ENCODE measurements at places on chromosomes 4 and X.

DNA sequence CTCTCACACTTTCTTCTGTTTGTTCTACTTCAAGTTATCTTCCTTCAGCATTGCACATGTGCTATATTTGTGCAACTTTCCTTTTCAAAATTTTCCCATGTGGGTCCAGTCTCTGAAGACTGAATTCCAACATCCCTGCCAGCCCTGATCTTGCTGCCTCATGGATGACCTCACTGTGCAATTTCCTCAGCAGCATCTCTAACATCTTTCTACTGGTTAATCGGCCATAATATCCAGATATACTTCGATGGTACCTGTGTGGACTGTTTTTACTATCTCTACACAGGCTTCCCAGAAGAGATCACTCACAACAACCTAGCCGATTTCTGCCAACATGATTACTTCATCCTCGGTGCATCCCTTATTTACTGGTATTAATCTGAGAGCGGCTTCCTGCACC is 41.5 kb downstream of the GPM6A start:
- DNase-seq, result no peak

- no peak for DNase-seq
Observed at GRCh38 chrX:132900633-132901293, 57.7 kb downstream of the HS6ST2 start.

- DNase-seq, result no peak
Observed at GRCh38 chr4:165971446-165971845, 98.4 kb downstream of the TLL1 start.

DNA sequence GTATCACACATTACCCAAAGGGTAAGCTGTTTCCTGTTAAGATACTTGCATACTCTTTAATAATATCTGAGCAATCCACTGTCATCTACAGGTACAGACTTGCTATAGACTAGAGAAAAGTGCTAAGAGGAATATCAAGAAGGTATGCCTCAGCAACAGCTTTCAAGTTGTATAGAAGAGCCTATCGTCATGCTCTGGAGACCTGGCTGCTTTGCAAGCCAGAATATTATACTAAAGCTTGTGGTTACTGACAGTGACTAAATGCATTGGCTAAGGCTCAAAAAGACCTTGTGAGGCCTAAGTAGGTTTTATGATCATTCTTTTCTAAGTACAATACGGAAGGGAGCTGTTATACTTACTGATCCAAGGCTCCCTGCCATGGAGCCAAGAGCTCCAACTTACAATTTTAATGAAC is 11.3 kb downstream of the LAMP2 start:
- DNase-seq, result no peak

- no peak for DNase-seq
Observed at GRCh38 chr4:9825049-9825448, 43.6 kb downstream of the DRD5 start.

DNA sequence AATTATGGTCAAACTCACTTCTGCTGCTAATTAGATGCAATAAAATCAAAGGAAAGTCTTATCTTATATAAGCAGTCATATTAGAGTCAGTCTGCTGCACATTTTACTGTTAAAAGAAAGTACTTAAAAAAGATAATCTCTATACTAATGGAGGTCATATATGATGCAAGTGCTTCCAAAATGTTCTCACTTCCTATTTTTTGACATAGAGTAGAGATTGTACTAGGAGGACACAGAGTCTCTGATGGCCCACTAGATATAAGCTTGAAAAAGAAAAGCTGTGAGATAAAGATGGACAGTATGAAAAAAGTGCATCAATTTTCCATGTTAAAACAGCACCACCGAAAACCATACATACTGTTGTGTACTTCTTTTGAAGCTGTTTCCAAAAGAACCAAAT is 196.9 kb downstream of the KLHL13 start:
- DNase-seq, result no peak

DNA sequence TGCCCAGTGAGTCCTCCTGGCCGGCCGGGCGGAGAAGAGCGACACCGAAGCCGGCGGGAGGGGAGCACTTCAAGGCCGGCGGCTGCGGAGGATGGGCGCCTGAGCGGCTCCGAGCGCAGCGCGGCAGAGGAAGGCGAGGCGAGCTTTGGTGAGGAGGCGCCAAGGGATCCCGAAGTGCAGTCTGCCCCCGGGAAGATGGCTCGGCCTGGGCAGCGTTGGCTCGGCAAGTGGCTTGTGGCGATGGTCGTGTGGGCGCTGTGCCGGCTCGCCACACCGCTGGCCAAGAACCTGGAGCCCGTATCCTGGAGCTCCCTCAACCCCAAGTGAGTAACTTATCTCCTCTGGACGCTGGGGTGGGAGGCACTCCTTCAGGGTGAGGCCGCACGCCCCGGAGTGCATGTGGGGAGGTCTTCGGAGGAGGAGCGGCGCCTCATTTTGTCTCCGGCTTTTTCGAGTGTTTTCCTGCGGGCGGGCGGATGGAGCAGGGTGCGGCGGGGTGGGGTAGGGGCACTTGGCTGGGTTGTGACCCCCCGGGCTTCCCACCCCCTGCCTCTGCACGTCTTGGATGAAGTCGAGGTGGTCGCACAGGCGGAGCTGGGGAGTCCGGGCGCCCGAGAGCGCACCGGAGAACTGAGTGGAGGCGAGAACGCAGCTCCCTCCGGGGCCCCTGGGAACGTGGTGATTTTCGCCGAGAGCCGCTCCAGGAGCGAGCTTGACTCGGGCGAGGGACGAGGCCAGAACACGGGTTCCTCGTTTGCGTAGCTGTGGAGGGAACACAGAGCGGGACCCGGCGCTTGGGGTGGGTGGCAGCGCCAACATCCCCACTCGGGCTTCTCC is 979 bp downstream of the EFNB1 start:
- no peak for DNase-seq

GRCh38 chr4:128725405-128726055 is 84.0 kb upstream of the JADE1 start:
- no peak for DNase-seq

DNA sequence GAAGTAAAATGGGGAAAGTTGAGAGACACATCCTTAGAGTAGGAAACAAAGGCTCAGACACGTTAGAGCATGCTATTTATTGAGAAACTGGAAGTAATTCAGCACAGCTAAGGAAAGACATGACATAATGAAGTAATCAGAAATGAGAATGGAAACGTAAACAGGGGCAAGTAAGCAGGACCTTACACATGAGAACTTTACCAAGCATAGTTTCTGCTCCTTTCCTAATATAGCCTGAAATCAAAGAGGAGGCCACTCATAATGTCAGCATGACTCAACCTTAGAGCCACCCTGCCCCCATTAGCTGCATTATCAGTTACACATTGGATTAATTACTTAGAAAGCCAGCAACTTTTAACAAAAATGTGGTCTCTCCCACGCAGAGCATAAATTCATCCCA is 558.3 kb upstream of the GRIA3 start:
- no peak for DNase-seq

DNA sequence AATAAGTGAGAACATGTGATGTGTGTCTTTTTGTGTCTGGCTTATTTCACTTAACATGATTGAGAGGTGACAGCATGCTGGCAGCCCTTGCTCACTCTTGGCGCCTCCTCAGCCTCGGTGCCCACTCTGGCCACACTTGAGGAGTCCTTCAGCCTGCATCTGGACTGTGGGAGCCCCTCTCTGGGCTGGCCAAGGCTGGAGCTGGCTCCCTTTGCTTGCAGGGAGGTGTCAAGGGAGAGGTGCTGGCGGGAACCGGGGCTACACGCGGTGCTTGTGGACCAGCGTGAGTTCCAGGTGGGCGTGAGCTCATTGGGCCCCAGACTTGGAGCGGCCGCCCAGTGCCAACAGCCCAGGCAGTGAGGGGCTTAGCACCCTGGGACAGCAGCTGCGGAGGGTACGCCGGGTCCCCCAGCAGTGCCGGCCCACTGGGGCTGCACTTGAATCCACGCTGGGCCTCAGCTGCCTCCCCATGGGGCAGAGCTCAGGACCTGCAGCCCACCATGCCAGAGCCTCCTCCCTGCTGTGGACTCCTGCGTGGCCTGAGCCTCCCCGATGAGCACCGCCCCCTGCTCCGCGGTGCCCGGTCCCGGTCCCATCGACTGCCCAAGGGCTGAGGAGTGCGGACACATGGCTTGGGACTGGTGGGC is 658.6 kb downstream of the GRXCR1 start:
- no peak for DNase-seq

- no peak for DNase-seq
Observed at GRCh38 chr4:16206848-16207247, 19.4 kb downstream of the TAPT1 start.

DNA sequence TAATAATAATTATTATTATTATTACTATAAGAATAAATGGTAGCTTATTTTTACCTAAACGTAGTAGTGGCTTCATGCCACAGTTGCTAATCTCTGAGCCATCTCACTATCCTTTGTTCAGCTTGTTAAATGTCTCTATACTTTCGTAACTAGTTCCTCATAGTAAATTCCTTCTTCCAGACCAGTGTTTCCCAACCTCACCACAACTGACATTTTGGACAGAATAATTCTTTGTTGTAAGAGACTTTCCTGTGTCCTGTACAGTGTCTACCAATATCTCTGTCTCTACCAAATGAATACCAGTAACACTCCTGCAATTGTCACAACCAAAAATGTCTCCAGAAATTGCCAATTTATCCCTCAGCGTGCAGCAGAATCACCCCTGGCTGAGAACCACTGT is 1040.9 kb downstream of the DMD start:
- DNase-seq, result no peak

DNA sequence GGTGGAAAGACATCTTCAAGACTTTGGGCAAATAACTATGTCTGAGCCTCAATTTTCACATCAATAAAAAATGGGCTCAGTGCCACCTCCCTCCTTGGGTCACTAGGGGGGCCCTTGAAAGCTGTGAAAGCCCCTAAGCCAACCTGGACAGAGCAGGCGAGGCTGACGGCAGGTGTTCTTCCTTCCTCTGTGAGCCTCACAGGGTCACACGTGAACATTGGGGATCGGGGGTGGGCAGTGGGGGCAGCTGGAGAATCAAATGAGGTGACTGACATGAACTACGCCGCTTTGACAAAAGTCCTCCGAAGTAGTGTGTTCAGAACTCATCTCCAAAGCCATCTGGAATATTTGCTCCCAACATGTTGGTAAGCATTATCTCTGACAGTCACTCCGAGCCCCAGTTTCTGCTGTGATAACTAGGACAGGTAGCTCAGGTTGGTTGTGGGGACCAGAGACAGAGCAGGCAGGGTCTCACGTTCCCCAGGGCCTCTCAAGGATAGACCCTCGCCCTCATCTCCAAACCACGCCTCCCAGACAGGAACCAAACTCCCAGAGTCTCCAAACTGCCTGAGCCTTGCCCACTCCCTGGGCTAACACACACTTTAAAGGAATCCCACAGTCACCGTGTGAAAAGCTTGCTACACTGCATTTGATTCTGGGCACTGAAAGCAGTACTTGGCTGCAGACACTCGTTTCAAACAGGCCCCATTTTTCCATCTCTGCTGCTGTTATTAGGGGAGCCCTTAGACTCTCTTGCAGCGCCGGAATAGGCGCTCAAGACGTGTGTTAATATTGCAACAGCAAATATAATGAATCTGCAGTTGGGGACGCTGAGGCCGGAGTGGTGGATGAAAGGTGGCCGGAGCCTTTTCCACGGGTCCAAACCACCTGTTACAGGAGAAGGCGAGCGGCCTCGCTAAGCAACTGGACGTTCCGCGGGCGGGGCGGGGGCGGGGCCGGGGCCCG is 717 bp upstream of the WFS1 start:
- DNase-seq, result no peak

DNA sequence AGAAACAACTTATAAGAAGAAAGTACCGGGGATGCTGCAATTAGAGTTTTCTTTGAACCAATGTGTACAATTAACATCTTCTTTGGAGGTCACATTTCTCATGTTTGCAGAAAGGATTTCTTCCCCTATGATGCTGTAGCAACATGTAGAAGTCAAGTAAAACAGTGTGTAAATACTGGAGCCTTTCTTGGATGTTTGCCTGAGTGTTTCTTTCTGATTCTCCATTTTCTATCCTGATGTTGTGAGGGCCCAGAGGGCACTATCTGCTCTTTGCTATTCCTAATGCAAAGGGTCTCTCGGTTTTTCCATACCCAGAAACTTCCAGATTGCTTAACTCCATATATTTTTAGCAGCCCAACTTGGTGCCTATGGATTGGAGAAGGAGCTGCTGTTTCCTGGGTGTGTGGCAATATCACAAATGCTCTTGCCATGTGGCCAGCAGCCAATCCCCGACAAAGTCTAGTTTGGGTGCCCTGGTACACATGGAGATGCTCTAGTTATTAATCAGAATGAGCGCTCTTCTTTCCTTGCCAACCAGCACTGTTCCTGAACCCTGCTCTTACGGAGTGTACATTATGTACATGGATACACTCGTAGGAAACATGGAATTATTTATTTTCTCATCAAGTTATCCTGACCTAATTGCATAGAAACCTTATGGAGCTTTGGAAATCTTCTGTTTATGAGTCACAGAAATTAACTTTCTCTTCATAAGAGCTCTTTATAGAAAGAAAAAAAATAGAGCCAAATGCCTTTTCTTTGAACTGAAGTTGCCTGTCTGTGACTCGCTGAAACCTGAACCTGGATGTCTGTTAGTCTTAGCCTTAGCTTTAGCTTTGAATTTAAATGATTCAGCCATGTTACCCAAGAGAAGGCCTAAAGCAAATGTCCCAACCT is 67.0 kb upstream of the GPC4 start:
- no peak for DNase-seq

GRCh38 chrX:153763298-153763932 is 634 bp upstream of the PLXNB3 start:
- no peak for DNase-seq

DNA sequence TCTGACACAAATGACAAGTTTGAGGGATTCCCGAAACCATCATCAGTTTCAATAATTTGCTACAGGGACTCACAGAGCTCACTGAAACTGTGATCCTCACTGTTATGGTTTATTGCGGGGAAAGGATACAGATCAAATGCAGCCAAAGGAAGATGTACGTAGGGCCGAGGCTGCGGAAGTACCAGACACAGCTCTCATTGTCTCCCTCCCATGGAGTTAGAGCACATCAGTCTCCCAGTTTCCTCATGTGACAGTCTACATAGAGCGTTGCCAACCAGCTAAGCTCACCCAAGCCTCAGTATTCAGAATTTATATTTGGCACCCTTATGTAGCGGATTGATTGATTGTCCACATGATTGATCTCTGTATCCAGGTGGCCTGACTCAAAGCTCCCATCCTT is 137.8 kb upstream of the TENM3 start:
- DNase-seq, result no peak

DNA sequence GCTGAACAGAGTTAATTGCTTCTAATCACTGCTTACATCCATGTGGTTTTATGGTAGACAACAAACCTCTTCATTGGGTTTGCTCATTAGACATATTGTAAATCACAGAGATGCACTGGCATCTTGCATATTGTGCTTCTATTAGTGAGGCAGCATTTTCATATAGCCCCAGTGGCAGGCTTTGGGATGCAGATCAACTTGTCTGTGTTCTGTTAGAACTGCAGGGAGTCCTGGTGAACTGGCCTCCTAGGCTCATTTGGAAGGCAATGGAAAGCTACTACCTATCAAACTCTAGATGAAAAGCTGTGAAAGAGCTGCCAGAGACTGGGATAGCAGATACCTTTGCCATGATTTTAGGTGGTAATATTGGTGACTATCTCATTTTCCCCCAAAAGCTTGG is 108.8 kb downstream of the NAA11 start:
- DNase-seq, result no peak

DNA sequence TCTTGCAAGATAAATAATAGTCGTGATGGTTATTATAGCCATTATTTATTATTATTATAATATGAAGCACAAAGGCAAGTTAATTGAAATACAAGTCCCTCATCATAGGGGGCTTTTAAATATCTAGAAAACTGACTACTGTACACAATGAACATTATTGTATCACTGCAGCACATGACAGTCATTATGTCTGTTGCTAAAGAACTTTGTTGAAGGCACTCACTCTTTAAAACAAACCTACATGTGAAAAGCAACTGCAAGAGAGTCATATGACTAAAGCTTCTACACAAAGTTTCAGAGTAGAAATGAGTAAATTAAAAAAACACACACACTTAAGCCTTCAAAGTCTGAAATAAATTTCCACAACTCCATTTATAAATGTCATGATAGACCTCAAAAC is 23.3 kb upstream of the DCAF12L1 start:
- DNase-seq, result no peak

All from NCI-H2081 treated with DMSO at 0.1 percent for 48 hours (cell line).